ENCODE measurements at places on chromosomes 4 and X. TPM values are rescaled to one million over a fixed set of nuclear protein-coding genes. Genes with fewer than 3 reads are reported as not detected.

Gene RAB28
- 9.5 TPM for total RNA-seq

Gene SPARCL1
- not detected for total RNA-seq

Gene MAGEA4
- total RNA-seq = not detected

Gene KLHL13
- total RNA-seq = 14.2 TPM

Gene RGS12
- 9.8 TPM for total RNA-seq

- DNase-seq = no peak
Observed at GRCh38 chr4:25901030-25901430, 13.0 kb upstream of the SMIM20 start.

DNA sequence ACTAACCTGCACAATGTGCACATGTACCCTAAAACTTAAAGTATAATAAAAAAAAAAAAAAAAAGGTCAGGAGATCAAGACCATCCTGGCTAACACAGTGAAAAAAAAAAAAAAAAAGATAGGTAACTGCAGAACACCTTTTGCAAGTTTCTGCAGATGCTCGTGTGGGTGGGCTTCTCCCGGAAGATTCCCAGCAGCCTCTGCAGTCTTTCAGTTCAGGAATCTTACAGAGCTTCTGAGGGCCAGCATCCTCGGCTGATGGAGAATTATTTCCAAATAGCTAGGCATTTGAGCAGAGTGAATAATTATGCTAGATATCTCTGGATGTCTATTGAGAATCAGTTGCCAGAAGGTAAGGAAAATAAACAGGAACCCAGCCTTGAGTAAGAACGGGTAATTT, 300.7 kb downstream of the DCTD start:
- DNase-seq = no peak

DNA sequence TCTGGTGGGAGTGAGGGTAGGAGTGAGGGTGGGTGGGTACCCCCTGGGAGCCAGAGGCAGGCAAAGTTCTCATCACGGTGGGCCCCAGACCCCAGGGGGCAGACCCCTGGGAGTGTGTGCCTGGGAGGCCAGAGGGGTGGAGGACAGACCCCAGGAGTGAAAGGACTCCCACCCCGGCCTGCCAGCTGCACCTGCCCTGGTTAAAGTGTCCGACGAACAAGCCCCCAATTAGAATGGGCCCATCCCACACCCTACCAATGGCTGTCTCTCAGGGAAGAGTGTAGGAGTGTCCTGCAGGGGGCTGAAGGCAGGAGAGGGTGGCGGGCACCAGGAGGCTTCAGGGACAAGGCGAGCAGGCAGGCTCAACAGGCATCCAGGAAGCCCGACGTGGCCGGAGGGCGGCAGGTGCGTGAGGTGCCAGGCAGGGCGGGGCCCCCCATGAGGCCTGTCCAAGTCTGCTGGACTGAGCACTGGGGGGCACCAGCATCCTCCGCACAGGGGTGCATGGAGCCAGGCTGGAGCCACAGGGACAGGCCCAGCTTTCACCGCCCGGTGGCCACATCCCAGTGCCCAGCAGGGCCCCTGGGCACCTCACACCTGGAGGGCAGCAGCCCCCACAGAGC, 8.7 kb downstream of the PDE6B start:
- no peak for DNase-seq

- no peak for DNase-seq
Observed at GRCh38 chr4:82500435-82501153, 61.2 kb downstream of the TMEM150C start.

DNA sequence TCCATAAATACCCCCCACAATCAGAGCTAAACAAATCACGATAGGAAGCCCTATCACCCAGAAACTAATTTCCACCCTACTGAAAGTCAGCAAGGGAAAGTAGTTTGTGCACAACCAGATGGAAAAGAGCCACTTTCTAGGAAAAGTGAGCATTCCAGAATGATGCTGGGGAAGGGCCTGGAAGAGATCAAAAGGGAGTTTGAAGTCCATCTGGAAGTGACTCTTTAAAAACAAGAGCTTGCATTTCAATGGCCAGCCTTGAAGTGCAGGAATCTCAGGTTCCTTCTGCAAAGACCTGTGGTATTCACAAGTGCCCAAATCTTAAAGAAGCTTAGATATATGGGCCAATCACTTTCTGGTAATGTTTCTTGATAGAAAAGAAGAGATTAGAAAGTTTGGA, 97.0 kb upstream of the LDB2 start:
- no peak for DNase-seq

- no peak for DNase-seq
Observed at GRCh38 chr4:3114377-3114776, 39.9 kb downstream of the HTT start.

GRCh38 chrX:103730147-103730795, 19.6 kb downstream of the TMEM31 start:
- no peak for DNase-seq

- no peak for DNase-seq
Observed at GRCh38 chr4:177802661-177803060, 360.4 kb upstream of the AGA start.

DNA sequence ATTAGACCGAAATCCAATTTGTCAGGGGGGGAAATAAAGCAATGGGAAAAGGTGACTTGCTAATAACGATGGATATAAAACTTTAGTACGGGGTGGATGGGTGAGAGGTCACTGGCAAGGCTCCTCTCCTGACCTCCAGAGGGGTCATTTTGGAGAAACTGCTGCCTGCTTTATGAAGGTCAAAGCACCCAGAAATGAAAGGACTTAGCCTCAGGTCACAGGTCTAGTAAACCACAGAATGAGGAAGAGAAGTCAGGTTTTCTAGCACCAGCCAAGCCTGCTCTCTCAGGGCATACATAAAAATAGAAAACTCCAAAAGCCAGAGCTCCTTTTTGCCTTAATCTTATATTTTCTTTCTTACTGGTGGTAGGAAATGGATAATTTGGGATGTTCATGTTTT, 134.2 kb downstream of the SHROOM3 start:
- DNase-seq = no peak

GRCh38 chr4:147034372-147034771, 88.7 kb upstream of the TTC29 start:
- no peak for DNase-seq

GRCh38 chr4:183571350-183571941, 66.6 kb downstream of the ING2 start:
- peak; percentile 19 for DNase-seq

Measured in MG63 (cell line).